ENCODE measurements at places on chromosomes 4 and X. TPM values are rescaled to one million over a fixed set of nuclear protein-coding genes. Genes with fewer than 3 reads are reported as not detected.
A peak's percentile ranks its signal among the peaks of the same experiment; 100 is the strongest.

DNA sequence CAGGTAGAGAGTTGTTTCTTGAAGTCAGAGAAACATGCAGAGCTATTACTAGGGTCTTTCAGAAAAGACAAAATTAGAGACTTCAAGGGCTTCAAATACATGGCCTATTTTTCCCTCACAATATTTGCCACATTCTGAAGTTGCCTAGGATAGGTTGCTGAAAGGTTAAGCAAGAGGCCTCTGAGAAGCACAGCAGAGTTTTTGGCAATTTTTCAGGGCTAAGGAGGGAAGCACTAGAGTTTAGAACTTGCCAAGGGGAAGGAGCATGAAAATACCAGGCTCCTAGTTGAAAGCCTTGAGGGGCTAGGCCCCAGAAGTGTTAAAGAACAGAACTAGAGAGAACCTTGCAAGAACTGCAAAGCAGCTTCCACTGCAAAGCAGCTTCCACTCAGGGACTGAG lies 86.4 kb downstream of the ANAPC10 start:
- H3K27me3 ChIP-seq: no peaks in the 10 kb centered on the region
- no peaks in the 10 kb centered on the region for H3K4me1 ChIP-seq
- no peak overlapping the region for H3K27ac ChIP-seq

DNA sequence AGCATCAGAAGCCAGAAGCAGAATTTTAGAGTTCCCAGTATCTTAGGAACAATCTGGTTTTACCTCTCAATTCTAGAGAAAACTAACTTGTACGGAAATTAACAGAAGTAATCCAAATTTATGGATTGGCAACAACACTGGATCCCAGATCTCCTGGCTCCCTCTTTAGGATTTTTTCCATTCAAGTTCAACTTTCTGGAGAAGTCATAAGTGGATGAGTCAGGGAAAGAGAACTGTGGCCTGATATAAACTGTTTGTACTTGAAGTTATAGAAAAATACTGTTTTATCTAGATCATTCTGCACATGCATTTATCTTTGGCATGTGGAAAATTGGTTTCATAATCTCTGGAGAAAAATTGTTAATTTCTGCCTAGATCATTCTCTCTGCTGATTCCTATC lies 380.4 kb downstream of the PCDH7 start:
- H3K4me3 ChIP-seq: no peak overlapping the region
- no peaks in the 10 kb centered on the region for H3K36me3 ChIP-seq
- H3K27ac ChIP-seq: no peak overlapping the region
- no peaks in the 10 kb centered on the region for H3K27me3 ChIP-seq
- DNase-seq: no peak
- no peaks in the 10 kb centered on the region for H3K4me1 ChIP-seq

GRCh38 chr4:113678641-113679040 lies 82.9 kb downstream of the CAMK2D start:
- peaks cover 49% of the 10 kb centered on the region for H3K4me1 ChIP-seq
- H3K36me3 ChIP-seq: no peaks in the 10 kb centered on the region
- H3K27ac ChIP-seq: peak overlapping the region; percentile 15
- no peak for DNase-seq
- H3K4me3 ChIP-seq: no peak overlapping the region

- peaks cover 4% of the 10 kb centered on the region for H3K27me3 ChIP-seq
- H3K4me1 ChIP-seq: no peaks in the 10 kb centered on the region
- no peak overlapping the region for H3K27ac ChIP-seq
- peak; percentile 58 for DNase-seq
Measured at GRCh38 chrX:49199315-49199595, 738 bp downstream of the SYP start.

GRCh38 chr4:43556262-43556661 lies 663.7 kb downstream of the GRXCR1 start:
- no peaks in the 10 kb centered on the region for H3K27me3 ChIP-seq
- no peak for DNase-seq
- H3K4me3 ChIP-seq: no peak overlapping the region

DNA sequence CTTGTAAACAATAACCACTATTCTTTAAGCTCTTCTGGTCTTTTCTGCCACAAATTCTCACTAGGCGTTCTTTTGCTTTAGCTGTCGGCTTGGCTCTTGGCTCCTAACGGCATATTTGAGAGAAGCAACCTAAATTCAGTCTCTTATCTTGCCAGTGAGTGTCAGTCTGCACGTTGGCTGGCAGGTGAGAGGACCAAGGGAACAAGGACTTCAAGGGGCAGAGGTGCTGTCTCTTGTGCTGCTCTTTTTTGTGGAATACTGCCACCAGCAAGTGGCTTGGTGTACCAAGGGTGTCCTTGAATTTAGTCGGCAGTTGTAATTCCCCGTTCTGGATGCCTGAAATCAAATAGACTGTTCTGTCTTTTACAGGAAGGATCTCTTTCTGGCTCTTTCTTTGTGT lies 77.8 kb upstream of the SLC4A4 start:
- peaks cover 55% of the 10 kb centered on the region for H3K4me1 ChIP-seq
- no peaks in the 10 kb centered on the region for H3K27me3 ChIP-seq
- DNase-seq: no peak
- peaks cover 5% of the 10 kb centered on the region for H3K36me3 ChIP-seq

GRCh38 chrX:154490414-154491083 lies at the start of gene SLC10A3:
Gene SLC10A3, minus strand, starts transcription at chrX:154490629. Its CDS starts 1,689 bp downstream, at chrX:154488940.
- peaks cover 10% of the 10 kb centered on the region for H3K4me1 ChIP-seq
- peak within 1 kb of the TSS; percentile 73 for H3K4me3 ChIP-seq
- peak within 1 kb of the TSS; percentile 69 for H3K27ac ChIP-seq

DNA sequence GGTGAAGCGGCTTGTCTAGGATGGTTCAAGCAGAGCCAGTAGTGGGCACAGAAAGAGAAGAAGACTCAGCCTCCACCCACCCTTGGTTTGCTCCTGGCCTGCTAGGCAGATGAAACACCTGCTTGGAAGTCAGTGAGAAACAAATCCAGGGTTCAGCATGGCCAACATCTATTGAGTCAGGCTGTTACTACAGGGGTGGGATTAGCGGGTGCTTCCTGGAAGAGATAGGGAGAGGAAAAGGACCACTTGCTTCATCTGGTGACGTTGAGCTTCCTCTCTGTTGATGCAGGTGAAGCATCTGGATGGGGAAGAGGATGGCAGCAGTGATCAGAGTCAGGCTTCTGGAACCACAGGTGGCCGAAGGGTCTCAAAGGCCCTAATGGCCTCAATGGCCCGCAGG lies 3.0 kb downstream of the MAGED2 start:
- H3K27me3 ChIP-seq: no peaks in the 10 kb centered on the region
- no peaks in the 10 kb centered on the region for H3K4me1 ChIP-seq
- no peak for DNase-seq
- no peak overlapping the region for H3K27ac ChIP-seq
- peak overlapping the region; percentile 82 for H3K4me3 ChIP-seq
- H3K36me3 ChIP-seq: peaks cover 42% of the 10 kb centered on the region

DNA sequence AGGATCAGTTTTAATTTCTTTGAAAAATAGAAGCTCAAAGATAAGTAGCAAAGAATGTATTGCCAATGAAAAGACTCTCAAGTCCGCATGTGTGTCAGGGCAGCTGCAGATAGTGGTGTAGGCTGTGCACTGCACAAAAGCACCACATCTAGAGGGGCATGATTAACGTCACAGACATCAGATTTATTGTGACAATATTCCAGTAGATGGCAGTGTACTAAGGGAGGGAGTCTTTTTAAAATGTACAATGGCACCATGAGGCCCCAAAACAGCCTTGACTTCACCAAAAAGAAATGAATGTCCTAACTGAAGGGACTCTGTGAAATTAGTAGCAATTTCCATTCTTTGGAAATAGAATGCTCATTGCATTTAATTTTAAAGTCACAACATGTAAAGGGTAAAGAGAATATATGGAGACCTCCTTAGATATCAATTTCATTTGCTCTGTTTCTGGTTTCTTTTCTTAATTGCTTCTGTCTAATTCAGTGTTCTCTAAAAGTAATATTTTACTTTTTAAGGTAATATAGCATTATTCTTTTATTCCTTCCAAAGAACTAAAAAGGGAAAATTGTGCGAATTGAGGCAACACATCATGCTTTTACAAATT lies 98.4 kb downstream of the ZNF827 start:
- peaks cover 32% of the 10 kb centered on the region for H3K4me1 ChIP-seq
- no peaks in the 10 kb centered on the region for H3K27me3 ChIP-seq
- H3K36me3 ChIP-seq: no peaks in the 10 kb centered on the region
- H3K4me3 ChIP-seq: no peak overlapping the region

DNA sequence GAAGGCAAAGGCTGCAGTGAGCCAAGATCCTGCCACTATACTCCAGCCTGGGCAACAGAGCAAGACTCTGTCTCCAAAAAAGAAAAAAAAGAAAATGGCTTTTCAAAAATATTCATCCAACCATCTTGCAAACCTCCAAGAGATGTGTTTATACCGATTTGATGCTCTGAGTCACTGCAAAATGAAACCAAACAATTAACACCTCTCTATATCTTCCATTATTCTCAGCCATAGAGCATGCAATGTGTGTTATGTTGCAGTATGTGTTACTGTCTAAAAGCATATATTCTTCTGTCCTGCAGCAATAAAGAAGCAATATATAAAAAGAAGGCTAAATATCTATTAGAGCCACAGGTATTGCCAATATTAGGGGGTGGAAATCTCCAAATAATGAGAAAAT lies 51.4 kb downstream of the ARAP2 start:
- DNase-seq: no peak
- H3K27me3 ChIP-seq: no peaks in the 10 kb centered on the region
- no peak overlapping the region for H3K27ac ChIP-seq
- H3K36me3 ChIP-seq: no peaks in the 10 kb centered on the region
- no peaks in the 10 kb centered on the region for H3K4me1 ChIP-seq

DNA sequence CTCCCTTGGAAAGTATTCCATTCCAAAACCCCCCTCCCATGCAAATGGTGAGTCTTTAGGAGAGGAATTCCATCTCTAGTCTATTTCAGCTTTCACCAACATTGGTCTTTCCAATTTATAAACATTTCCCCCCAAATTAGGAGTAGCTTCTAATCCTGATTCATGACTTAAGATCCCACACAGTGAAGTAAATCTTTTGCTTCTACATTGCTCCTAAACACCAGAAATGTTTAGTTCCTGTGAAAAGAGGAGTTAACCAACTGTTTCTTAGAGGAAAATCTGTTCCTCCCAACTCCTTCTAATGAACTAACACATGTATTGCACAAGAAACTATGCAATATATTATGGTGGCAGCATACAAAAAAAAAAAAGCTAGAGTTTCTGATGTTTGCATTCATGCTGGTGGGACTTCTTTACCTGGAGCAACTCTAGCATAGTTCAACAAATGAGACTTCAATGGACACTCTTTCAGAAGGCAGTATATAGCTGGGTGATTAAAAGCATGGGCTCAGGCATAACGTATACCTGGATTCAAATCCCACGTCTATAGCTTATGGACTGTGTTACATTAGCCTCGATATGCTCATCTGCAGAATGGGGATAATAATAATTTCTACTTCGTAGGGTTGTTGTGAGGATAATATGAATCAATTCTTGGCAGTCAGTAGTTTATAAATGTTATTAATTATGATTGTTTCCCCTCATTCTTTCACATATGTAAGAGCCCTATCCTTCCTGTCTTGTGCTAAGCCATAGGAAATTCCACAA lies 131.6 kb upstream of the TMEM164 start:
- no peak overlapping the region for H3K4me3 ChIP-seq
- H3K4me1 ChIP-seq: no peaks in the 10 kb centered on the region
- H3K27me3 ChIP-seq: peaks cover 10% of the 10 kb centered on the region
- no peaks in the 10 kb centered on the region for H3K36me3 ChIP-seq

- no peak overlapping the region for H3K27ac ChIP-seq
- peaks cover 9% of the 10 kb centered on the region for H3K27me3 ChIP-seq
- DNase-seq: no peak
- H3K4me1 ChIP-seq: no peaks in the 10 kb centered on the region
- H3K4me3 ChIP-seq: no peak overlapping the region
- H3K36me3 ChIP-seq: no peaks in the 10 kb centered on the region
Measured at GRCh38 chr4:112942997-112943396, 106.5 kb upstream of the ANK2 start.

GRCh38 chrX:47796433-47796906 lies 40.2 kb upstream of the ZNF81 start:
- no peaks in the 10 kb centered on the region for H3K36me3 ChIP-seq
- H3K4me1 ChIP-seq: peaks cover 5% of the 10 kb centered on the region
- no peaks in the 10 kb centered on the region for H3K27me3 ChIP-seq
- peak overlapping the region; percentile 60 for H3K27ac ChIP-seq
- no peak overlapping the region for H3K4me3 ChIP-seq
- DNase-seq: no peak

Gene LNX1
- 9.8 TPM for total RNA-seq

Gene EGF
- 0.36 TPM for total RNA-seq

Gene CNKSR2
- total RNA-seq: 1.2 TPM

Gene SGMS2
- total RNA-seq: 148 TPM

Gene UGT2B17
- not detected for total RNA-seq

Gene S100P
- 0.29 TPM for total RNA-seq

Gene MSN
- total RNA-seq: 236 TPM
